Right ventricle myocardium inferior (tissue), 1 donor: ENCODE measurements at places on chromosomes 4 and X.

GRCh38 chrX:9988762-9989161 lies 21.6 kb downstream of the CLDN34 start:
- DNase-seq, result no peak

DNA sequence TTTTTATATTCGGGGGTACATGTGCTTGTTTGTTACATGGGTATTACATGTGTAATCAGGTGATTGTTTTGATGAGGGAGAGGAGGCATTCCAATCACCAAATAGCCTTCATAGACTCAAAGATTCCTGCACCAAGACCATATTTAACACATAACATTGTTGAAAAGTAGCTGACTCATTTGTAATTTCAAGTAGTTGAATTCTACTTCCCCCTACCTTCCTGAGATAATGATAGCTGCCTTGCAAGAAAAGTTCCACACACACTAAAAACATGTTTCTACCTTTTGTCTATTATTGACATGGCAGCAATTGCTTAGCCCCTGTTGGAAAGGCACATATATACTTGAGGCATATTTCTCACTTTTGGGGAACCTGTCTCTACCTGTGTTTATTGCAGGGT lies 16.1 kb downstream of the PGAM4 start:
- no peak for DNase-seq

DNA sequence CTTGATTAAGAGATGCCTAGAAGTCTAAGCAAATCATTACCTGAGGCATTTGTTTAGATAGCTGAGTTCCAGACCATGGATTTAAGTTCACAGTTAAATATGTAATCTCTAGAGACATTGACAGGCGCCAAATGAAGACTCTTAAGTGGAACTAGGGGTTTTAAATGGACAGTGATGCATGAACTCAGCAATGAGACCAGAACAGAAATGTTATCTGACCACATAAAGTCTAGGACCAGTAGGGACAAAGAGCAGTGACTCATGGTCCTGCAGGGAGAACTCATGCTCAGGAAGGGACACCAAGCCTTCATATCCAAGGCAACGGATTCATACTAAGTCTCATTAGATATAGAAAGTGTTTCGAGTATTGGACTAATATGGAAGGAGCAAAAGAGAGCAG lies 152.3 kb downstream of the PPARGC1A start:
- DNase-seq, result no peak

DNA sequence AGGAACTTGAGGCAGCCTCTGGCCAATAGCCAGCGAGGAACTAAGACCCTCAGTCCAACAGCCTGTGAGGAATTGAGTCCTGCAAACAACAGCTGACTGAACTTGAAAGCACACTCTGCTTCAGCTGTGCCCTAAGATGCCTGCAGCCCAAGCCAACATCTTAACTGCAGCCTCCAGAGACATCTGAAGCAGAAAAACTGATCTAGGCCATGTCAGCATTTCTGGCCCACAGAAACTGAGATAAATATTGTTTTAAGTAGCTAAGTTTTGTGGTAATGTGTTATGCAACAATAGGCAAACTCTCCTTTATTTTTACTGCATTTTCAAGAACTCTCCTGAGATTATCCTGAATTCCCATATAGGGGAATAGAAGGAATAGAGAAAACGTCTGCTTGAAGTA lies 24.4 kb upstream of the PIGA start:
- no peak for DNase-seq

- peak; percentile 90 for DNase-seq
Measured at GRCh38 chr4:184805462-184806228, 20.1 kb downstream of the ACSL1 start.

- DNase-seq, result no peak
Measured at GRCh38 chr4:94598758-94599157, 147.0 kb downstream of the PDLIM5 start.

DNA sequence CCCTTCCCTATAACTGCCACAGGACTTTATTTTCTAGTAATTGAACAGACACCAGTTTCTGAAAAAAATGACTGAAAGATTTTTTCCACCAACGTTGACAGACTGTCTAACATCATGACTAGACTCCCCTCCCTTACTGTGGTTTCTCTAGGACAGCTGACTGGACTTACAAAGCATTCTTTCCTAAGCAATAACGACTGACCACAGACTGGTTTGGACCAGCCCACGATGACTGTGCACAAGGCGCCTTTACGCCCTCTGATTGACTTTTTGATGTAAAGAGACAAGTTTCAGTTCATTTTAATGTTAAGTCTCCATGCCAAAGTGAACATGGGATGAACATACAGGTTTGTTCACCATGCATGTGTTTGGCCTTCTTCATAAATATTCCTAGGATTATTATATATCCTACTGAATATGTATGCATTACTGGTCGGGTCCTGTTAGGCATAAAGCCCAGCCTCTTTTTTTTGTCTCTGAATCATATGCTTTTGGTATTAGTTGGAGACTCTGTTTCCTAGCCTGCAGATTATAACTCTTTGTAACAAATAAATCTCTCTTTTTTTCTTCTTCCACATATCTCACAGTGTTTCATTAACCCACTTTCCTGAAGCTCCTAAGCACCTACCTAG lies 50.5 kb upstream of the UGT2B4 start:
- DNase-seq, result no peak

- DNase-seq, result no peak
Measured at GRCh38 chrX:63673896-63674295, 111.1 kb downstream of the ARHGEF9 start.
